ENCODE measurements at places on chromosomes 16 and 17.

GRCh38 chr16:78515421-78515820 lies 416.0 kb downstream of the WWOX start:
- DNase-seq = no peak

- DNase-seq = no peak
Measured at GRCh38 chr16:78743556-78743955, 644.1 kb downstream of the WWOX start.

- no peak for DNase-seq
Measured at GRCh38 chr17:56917559-56918296, 3.9 kb upstream of the TRIM25 start.

DNA sequence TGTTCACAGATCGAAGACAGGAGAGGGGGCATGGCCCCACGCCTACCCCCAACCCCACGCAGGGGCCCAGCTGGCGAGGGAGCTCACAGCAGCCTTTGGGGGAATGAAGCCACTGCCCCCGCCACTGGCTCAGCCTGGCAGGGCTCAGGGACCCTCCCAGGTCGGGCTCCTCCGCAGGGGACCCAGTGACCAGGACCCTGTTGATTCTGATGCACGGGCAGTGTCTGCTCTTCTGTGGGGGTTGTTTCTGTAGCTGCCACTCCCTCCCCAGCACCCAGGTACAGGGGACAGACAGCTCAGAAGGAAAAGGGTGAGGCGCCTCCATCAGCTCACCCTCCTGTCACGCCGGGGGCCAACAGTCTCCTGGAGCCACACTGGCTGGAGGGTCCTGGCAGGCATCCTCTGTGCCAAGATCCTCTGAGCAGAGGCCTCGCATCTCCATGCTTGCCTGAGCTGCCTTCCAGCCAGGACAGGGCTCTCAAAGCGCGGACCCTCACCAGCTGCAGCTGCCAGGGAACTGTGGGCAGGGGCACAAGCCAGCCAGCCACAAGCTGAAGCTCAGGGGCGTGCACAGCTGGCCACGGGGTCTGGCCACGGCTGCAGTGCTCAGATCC lies 49.1 kb downstream of the ZNF778 start:
- DNase-seq = no peak

DNA sequence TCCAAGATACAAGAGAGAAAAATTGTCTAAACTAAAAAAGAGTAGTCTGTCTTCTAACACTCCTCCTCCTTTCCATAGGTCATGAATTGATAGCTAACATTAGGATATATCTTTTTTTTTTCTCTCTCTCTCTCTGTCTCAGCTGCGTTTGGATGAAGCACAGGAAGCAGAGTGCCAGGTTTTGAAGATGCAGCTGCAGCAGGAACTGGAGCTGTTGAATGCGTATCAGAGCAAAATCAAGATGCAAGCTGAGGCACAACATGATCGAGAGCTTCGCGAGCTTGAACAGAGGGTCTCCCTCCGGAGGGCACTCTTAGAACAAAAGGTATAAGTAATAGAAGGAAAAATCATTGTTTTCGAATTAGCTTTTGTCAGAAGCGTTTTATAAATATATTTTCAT lies 32.9 kb downstream of the ABHD15 start:
- DNase-seq = no peak

GRCh38 chr17:9095390-9095789 lies 74.1 kb downstream of the NTN1 start:
- no peak for DNase-seq

DNA sequence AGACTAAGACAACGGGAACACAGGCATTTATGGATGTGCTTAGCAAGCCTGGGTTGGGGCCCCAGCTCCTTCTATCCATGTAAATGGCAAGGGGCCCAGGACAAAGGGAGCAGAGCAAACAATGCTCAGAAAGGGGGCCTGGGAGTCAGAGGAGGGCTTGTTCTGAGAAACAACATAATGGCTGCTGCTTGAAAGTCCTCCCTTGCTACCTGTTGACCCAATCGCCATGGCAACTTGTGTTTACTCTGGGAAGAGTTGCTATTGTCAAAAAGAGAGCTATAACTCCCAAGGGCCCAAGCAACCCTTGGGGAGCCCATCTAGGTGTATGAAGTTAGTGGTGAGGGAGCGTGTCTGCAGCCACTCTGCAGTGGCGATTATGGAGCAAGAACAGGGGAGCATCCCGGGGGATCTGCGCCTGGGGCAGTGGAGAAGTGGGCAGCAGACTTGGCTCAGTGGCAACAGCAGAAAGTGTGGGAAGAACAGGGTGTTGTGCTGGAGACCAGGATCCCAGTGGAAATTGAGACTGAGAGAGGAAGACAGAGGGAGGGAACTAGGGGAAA lies 118.7 kb upstream of the NLRP1 start:
- DNase-seq = no peak

DNA sequence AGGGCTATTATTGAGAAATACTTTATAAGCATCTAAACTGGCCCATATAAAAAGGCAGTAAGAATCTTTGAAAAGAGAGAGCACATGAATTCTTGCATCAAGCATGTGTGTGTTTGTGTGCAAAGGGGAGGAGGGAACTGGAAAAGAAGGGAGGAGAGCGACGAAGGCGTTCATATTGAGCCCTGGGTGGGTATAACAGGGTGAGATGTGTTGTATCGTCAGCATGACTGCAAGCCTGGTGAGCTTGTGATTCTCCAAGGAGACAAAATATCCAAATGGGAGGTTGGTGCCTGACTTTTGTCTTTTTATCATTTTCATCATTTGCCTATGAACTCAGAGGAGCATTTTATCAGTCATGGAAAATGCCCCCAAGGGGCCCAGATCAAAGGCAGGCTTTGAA lies 70.8 kb upstream of the PMFBP1 start:
- DNase-seq = no peak

GRCh38 chr16:6947291-6947690 lies 385.4 kb upstream of the RBFOX1 start:
- DNase-seq = no peak

GRCh38 chr16:60905811-60906210 lies 1130.4 kb downstream of the CDH8 start:
- no peak for DNase-seq

DNA sequence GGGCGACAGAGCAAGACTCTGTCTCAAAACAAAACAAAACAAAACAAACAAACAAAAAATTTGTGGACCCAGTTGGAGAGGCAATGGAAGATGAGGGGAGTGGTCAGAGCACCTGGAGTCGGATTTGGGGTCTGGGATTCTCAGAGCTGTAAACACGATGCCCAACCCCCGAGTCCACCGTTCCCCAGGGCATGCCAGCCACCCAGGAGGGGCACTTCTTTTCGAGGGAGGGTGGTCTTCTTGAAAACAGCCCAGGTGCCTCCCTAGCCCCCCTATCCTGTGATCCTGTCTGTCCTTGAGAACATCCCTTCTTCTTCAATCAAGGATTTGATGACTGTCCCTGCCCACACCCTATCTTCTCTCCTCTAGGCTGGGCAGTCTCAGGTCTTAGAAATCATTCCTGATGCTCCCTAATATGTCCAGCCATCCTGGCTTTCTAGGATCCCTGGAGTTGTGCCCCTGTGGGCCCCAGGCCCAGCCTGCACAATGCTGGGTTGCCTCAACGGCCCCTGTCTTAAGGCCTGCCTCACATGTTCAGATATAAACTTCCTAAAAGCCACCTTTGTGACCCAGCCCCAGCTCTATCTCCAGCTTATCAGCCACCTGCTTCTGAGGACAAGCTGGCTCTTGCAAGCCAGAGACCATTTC lies 3.1 kb upstream of the SLC13A2 start:
- no peak for DNase-seq

GRCh38 chr17:29151567-29151966 lies 28.6 kb downstream of the MYO18A start:
- DNase-seq = peak; percentile 58

DNA sequence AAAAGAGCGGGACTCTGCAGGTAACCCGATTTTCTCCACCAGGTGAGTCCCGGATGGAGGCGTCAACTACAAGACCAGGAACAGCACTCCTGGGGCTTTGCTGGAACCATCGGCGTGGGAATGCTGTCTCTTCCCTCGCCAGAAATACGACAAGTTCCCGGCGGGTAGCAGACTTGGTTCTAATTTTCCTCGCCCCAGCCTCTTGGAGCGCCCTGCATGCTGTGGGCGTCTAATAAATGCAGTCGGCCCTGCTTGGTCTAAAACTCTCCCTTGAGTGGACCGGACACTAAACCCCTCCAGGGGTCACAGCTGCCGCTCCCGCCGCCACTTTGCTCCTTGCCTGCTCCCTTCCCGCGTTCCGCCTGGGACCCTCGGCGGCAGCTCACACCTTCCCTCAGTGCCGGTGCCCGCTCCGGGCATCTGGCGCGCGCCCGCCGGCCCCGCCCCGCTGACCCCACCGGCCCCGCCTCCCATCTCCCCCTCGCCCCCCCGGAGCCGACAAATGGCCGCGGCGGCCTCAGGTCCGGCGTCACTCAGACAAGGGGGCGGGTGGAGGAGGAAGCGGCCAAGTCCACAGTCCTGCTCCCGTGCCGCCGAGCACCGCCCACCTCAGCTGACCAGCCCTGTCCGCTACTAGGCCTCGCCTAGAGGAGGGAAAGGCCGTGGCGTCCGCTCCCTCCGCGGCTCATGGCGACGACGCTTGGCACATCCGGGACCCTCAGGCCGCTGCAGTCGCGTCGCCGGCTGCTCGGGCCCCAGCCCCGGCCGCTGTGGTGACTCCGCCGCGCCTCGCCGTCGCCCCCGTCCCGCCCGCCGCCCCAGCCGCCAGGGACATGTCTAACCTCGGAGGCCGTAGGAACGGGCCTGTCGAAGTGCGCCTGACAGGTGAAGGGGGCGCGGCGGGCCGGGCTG lies 65.8 kb downstream of the KPNA2 start:
- peak; percentile 97 for DNase-seq

DNA sequence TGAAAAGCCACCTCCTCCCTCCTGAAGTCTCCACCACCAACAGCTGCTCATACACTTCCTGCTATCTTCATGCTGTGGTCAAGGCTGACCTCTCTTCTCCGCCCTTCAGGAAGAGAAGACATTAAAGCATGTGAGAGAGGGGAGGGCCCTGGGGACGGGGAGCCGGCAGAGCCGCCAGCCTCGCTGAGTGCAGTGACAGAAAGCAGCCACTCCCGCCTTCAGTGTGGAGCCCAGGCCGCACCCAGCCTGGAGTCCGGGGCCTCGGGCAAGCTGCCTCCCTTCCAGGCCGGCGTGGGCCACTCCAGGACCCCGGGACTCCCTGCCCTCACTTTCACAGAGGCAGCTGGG lies 94.7 kb upstream of the TNRC6C start:
- DNase-seq = no peak

DNA sequence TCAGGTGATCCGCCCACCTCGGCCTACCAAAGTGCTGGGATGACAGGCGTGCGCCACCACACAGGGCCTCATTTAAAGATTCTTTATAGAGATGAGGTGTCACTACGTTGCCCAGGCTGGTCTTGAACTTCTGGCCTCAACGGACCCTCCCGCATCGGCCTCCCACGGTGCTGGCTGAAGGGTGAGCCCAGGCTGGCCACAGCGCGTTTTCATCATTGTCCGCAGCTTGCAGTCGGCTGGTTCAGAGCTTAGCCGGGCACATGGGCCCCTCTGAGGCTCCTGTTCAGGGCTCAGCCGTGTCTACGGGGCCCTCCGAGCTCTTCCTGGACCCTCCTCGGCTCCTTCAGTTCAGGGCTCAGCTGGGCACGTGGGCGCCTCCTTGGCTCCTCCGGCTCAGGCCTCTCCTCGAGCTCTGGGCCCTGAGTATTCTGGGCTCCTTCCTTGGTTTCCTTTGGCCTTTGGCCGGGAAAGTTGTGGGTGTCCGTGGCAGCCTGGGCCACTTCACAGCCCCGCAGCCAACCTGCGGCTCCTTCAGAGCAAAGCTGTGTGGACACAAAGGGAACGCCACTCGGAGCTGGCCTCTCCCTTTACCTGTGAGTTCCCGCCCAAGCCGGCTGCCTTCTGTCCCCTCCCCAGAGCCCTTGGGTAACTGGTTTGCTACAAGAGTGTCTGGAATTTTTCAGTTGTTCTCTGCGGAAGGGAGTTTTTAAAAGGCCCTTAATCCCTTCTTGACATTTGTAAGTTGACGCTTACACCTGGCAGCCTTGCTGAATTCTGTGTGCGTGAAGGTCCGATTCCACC lies 1.2 kb upstream of the MSLN start:
- DNase-seq = no peak

GRCh38 chr16:12681653-12682052 lies 122.0 kb downstream of the CPPED1 start:
- DNase-seq = no peak

GRCh38 chr17:73091770-73092522 lies 542 bp downstream of the SLC39A11 start:
- DNase-seq = peak; percentile 74

- DNase-seq = peak; percentile 77
Measured at GRCh38 chr16:15434425-15435215, at the start of gene BMERB1. Gene BMERB1 (plus strand): TSS chr16:15434588. CDS start chr16:15434654, 66 bp downstream.

DNA sequence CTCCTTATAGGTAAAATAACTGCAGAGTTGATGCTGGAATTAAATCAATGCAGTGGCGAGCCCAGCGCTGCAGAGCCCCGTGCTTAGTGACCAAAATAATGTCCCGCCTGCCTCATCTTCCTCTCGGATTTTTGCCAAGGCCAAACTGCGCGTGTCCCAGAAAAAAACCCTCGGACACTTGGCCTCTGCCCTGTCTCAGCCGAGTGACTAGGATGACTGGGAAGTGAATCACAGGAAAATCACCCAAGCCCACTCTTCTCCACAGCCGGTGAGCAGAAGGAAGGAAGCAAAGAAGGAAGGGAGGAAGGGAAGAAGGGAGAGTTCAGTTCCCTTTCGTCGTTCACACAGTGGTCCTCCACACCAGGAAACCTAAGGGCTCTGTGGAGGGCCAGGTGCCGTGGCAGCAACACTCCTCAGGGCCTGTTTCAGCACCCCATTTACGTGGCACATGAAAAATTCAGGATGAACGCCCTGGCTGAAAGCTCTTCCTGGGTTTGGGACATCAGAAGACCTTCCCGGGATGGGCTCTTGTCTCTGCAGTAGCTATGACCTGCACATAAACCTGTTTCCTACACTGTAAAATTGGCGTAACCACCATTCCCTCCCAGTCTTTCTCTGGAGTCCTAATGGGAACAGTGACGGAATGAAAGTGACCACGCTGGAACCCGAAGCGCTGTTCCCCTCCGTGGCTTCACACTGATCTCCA lies 25.4 kb upstream of the HOXB13 start:
- DNase-seq = no peak

DNA sequence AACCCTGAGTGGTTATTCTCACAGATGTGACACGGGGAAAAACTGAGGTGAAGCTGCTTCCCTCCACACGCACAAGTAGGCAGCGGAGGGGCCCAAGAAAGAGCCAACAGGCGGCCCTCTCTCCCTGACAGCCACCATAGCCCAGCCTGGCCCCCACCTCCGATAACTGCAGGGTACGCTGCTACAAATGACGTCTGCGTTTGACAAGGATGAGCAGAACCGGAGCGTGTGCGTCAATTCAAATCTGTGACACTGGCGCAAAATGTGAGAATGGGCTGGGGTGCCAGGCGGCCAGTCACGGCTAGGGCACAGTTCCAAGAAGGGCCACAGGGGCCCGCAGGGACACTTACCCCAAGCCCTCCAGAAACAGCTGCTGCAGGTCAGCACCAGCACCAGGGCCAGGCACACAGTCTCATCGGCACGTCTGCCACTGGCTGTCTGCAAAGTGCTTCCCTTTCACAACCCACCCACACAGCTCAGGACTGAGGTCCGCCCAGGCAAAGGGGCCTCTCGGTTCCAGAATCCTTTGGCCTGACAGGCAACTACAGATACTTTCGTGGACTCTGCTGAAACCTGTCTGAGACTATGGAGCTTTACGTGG lies 14.4 kb downstream of the AXIN1 start:
- no peak for DNase-seq

- no peak for DNase-seq
Measured at GRCh38 chr16:67216612-67217490, 10.1 kb upstream of the TMEM208 start.

Measured in A549 (cell line).